ENCODE measurements at places on chromosomes 2 and 18. TPM values are rescaled to one million over a fixed set of nuclear protein-coding genes. Genes with fewer than 3 reads are reported as not detected.

The BARD1 gene
- 3.1 TPM for polyA plus RNA-seq

The COL5A2 gene
- polyA plus RNA-seq = 155 TPM

The CFAP210 gene
- polyA plus RNA-seq = not detected

The SP5 gene
- not detected for polyA plus RNA-seq

The CD226 gene
- 0.07 TPM for polyA plus RNA-seq

The CXCR1 gene
- polyA plus RNA-seq = not detected

The CACNB4 gene
- 0.12 TPM for polyA plus RNA-seq

All from IMR-90 (cell line).